NCI-H524 (cell line): ENCODE measurements at places on chromosomes 16 and 17.
A peak's percentile ranks its signal among the peaks of the same experiment; 100 is the strongest.

- no peak for DNase-seq
These were observed 1.2 kb downstream of the PCGF2 start for GRCh38 chr17:38746849-38747462.

DNA sequence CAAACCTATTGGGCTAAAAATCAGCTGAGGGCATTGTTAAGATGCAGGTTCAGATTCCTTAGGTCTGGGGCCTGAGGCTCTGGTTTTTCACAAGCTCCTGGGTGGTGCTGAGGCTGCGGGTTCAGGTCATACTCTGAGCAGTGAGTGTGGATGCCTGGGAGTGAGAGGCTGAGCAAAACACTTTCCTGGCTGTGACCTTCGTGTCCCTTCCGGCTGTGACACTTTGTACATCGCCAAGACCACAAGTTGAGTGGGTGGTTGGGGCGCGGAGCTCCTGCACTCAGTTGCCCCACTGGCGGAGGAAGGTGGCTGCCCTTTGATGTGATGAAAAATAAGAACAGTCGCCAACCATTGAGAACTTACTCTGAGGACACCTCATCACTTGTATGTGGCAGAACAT, 24.8 kb downstream of the CCR7 start:
- DNase-seq, result no peak

DNA sequence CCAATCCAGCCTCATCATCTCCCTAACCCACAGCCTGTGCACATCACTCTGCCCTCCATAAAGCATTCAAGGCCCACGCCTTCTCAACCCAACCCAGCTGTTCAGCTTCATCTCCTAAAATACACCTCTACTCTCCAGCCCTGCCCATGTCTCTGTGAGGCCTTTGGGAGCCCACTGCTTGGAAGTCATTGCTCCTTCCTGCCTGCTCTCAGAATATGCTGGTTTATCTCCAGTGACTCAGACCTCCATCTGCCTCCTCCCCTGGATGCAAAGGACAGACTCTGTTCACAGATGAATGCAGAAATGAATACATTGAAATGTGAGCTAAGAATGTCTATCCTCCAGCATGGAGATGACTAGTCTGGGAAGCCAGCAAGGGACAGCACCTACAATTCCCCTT, 19.0 kb downstream of the KCNG4 start:
- peak; percentile 24 for DNase-seq

DNA sequence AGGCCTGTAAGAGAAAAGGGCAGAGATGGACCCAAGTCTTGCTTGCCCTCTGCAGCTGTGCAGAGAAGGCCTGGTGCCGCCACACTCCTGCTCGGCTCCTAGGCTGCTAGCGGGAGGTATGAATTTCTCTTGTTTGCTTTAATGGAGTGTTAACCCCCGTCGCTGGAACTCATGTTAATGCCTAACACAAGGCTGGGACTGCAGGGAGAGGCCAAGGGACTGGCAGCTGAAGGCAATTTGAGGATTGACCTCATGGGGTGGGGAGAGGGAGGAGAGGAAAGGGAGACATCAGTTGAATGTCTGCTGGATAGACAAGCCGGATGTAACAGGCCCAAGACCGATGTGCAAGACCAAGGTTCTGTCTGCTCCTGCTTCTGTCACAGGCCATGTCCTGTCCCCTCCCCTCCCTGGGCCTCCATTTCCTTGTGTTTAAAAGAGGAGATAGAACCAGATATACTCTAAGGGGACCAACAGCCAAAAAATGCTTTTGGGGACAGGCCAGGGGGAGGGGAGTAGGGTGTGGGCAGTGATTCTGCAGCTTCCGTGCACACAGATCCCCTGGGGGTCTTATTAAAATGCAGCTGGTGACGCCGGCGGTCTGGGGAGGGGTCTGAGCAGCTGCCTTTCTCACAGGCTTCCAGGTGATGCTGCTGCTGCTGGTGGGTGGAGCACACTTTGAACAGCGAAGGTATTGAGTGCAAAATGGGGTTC, 46.7 kb upstream of the TBX2 start:
- DNase-seq, result no peak

DNA sequence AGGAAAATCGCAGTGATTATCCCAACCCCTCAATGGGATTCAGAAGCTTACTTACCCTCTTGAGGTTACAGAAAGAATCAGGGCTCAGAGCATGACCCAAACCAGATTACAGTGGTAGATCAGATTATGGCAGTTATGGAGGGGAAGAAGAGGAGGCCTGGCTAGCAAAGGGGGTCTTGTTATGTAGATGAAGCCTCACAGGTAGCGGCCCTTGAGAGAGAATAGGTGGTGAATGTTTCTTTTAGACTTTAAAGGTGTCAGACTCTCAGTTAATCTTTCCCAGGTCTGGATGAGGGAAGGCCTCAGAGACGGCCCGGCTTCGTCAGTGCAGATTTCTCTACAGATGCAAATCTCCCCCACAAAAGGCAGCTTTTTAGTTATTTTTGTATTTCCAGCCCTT, 15.6 kb downstream of the RNF112 start:
- DNase-seq, result no peak

DNA sequence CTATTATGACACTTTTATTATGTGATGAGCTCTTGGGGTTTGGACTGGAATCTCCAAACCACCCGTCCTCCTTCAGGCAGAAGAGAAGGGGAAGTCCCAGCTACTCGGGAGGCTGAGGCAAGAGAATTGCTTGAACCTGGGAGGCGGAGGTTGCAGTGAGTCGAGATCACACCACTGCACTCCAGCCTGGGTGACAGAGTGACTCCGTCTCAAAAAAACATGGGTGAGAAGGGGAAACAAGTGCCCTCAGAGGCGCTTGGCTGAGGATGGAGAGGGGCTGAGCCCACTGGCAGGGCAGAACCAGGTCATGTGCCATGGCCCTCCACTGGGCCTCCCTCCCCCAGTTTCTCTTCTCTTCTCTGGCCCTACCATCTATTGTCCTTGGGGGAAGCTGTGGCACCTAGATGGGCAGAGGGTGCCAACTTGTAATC, 120.9 kb upstream of the SMURF2 start:
- no peak for DNase-seq

GRCh38 chr16:68349838-68350410, 39.1 kb downstream of the PRMT7 start:
- DNase-seq, result no peak

DNA sequence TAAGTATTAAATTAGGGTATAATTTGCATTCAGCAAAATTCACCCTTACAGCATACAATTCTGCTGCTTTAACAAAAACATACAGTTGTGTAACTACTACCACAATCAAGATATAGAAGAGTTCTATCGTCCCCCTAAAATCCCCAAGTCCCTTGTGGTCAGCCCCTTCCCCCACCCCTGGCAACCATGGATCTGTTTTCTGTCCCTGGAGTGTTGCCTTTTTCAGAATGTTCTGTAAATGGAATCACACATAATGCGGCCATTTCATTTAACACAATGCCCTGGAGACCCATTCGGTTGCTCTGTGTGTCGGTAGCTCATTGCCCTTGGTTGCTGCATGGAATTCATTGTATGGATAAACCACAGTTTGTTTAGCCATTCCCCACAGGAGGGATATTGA, 190.2 kb downstream of the IRX5 start:
- no peak for DNase-seq

GRCh38 chr17:49990331-49990730, 4.7 kb downstream of the DLX3 start:
- DNase-seq, result no peak

- peak; percentile 43 for DNase-seq
These were observed 1.1 kb upstream of the USP32 start for GRCh38 chr17:60392845-60393702.

DNA sequence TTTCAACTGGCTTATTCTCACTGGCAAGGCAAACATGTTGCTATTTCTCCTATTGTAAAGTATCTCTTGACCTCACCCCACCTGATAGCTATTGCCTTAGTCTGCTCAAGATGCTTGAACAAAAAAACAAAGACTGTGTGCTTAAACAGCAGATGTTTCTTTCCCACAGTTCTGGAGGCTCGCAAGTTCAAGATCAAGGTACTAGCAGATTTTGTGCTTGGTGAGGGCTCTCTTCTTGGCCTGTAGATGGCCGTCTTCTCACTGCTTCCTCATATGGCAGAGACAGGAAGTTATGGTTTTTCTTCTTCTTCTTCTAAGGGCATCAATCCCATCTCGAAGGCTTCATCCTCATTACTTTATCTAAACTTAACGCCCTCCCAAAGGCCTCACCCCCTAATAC, 109.7 kb upstream of the CLEC3A start:
- no peak for DNase-seq

GRCh38 chr16:59090541-59090940, 356.4 kb upstream of the GOT2 start:
- DNase-seq, result no peak

DNA sequence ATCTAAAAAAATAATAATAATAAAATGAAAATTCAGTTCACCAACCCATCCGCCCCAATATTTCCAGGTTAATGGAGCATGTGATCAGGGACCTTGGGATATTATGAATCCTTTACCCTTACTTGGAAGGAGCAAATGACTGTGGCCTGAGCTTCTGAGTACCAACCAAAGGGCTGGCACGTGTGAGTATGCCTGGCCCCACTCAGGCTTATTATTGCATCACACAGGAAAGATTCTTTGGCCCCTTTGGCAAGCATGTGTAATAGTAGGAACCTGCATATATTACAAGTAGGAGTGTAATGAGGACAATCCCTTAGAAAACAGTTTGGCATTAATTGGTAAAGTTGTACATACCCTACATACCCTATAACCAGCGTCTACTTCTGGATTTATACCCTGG, 7.2 kb upstream of the C17orf78 start:
- no peak for DNase-seq

GRCh38 chr17:6676802-6677157, 25.2 kb downstream of the C17orf100 start:
- no peak for DNase-seq

GRCh38 chr16:81516478-81517149, 72.0 kb downstream of the CMIP start:
- no peak for DNase-seq

- no peak for DNase-seq
These were observed 404.8 kb upstream of the HSBP1 start for GRCh38 chr16:83402967-83403366.

- DNase-seq, result no peak
These were observed 9.7 kb downstream of the CFAP20 start for GRCh38 chr16:58119509-58119845.

GRCh38 chr17:48121923-48122664, 14.5 kb downstream of the SNX11 start:
- DNase-seq, result no peak

GRCh38 chr16:17340804-17341203, 130.0 kb downstream of the XYLT1 start:
- no peak for DNase-seq

GRCh38 chr16:20867585-20867984, 32.6 kb downstream of the DCUN1D3 start:
- no peak for DNase-seq

DNA sequence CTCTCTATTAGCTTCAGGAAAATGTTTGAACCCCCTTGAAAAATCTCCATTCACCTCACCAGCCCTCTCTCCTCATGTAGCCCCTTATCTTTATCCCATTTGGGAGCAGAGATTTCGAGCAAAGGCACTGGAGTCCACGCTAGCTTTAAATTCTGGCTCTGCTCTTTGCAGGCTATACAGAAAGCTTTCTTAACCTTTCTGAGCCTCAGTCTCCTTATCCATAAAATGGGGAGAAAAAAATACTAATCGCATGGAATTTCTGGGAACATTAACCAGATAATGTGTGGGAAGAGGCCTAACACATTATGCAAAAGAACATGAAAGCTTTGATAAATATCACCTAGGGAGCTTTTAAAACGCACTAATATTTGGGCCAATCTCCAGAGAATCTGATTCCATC, 476.3 kb upstream of the CDH5 start:
- DNase-seq, result no peak

DNA sequence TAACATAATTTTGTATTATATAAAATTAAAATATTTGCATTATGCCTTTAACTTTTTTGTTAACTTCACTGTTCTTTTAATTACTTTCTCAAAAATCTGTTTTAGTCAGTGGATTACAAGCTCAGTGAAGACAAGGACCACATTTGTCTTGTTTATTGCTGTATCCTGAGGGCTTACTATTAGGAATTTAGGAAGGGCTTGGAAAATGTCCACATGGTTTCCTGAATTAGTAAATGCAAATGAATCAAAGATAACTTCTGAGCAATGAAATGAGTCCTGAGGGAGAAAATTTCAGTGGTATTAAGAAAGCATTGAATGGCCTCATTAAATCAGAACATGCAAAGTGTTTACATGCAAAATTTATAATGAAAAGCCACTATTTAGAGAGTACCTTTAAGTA, 1293.2 kb upstream of the GOT2 start:
- no peak for DNase-seq

- no peak for DNase-seq
These were observed 399.9 kb upstream of the CDH11 start for GRCh38 chr16:65521633-65522328.

- DNase-seq, result peak; percentile 79
These were observed 5.8 kb upstream of the UNK start for GRCh38 chr17:75778861-75779249.

GRCh38 chr17:9410301-9410700, 165.3 kb downstream of the STX8 start:
- no peak for DNase-seq

GRCh38 chr17:76153640-76154039, 12.6 kb upstream of the FOXJ1 start:
- peak; percentile 24 for DNase-seq

DNA sequence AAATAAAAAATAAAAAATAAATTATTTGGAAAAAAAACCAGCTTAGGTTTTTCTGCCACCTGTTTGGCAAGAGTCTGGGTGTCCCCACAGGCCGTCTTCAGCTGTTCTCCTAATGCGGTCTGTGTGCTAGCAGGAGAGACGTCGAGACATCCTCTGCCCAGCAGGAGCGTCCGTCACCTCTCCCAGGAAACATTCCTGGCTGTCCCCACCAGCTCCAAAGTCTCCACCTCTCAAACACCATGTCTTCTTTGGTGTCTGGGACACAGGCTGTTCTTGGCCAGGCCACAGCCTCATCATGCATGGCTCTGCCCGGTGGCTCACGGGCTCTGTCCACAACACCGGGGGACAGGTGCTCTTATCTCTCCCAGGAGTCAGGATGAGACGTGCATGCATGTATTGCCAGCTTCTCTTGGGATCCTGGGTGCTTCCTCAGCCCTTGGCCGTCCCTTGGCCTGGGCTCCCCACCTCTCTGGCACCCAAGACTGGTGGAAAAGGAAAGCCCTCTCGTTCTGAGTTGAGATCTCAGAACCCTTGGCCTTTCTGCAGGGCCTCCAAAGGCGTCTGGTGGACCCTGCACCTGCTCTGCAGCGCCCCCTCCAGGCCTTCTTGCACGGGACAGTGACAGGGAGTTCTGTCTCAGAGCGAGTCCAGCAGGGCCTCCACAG, 84.9 kb upstream of the CBX4 start:
- DNase-seq, result no peak

DNA sequence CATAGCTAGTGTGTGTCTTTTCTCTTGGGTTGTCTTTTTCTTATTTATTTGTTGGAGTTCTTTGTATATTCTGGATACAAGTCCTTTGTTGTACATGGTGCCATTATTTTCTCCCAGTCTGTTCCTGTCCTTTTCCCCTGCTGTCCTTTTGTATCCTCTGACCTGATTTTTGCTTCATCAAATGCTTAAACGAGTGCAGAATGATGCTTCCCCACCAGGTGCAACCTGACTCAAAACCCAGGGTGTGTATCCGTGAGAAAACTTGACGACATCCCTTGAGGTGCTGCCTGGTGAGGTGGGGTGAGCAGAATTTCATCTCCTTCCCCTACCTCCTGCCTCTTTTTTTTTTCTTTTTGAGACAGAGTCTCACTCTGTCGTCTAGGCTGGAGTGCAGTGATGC, 88.6 kb downstream of the NTN1 start:
- DNase-seq, result no peak
